ENCODE measurements at places on chromosomes 6 and 20. TPM values are rescaled to one million over a fixed set of nuclear protein-coding genes. Genes with fewer than 3 reads are reported as not detected.

GRCh38 chr6:15044146-15044882 is 201.6 kb upstream of the JARID2 start:
- no peak for DNase-seq

Gene MTFR2
- 1.9 TPM for total RNA-seq

- no peak for DNase-seq
Measured at GRCh38 chr6:108193131-108193530, 27.3 kb downstream of the NR2E1 start.

Gene SLC4A11
- 0.42 TPM for total RNA-seq

GRCh38 chr6:144123421-144123820 is 26.9 kb upstream of the STX11 start:
- no peak for DNase-seq

Gene SNAI1
- 5.0 TPM for total RNA-seq

GRCh38 chr20:33995053-33995831 is 1.5 kb downstream of the RALY start:
- no peak for DNase-seq

GRCh38 chr6:90028066-90028778 is 134.0 kb downstream of the GJA10 start:
- DNase-seq: no peak
